Activated T-cell treated with anti-CD3 and anti-CD28 coated beads for 48 hours (primary cell): ENCODE measurements at places on chromosomes 3 and 15.

- no peak for DNase-seq
These were observed 21.3 kb upstream of the NR2F2 start for GRCh38 chr15:96309143-96309660.

GRCh38 chr3:55061720-55062034 is 133.8 kb upstream of the LRTM1 start:
- no peak for DNase-seq

- no peak for DNase-seq
These were observed 127.1 kb upstream of the UMPS start for GRCh38 chr3:124602980-124603627.

DNA sequence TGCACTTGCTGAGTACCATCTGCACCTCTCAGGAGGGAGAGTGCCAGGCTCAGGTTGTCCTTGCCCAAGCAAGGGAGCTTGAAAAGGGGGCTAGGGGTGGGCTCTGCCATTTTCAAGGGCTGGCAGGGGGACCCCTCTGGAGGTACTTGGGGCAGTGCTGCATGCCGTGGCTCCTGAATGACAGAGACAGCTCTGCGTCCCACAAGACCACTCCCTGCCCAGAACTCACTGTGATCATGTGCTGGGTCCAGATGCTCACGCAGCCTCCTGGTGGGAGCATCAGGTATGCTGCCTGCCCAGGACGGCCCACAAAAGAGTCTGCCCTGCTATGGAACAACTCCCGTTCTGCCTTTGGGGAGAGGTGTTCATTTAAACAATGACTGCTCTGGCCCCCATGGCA is 165.2 kb downstream of the GOLGA6L4 start:
- DNase-seq, result no peak

- no peak for DNase-seq
These were observed 6.9 kb upstream of the SACM1L start for GRCh38 chr3:45682311-45682710.

DNA sequence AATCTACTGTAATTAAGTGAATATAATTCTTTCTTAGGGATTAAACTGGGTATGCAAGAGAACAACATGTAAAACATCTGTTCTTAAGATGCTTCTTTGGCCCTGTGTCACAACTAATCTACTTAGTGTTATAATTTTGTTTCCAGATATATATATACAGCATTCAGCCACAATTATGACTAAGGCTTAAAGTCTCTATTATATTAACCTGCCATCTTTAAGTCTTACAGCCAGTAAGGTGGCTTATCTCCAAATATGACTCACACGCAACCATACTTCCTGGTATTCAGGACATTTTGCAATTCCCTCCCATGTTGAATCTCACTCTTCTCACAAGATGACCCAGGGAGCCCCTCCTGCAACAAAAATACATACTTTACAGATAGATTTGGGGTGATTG is 6.6 kb upstream of the KBTBD8 start:
- DNase-seq, result no peak

- DNase-seq, result no peak
These were observed 83.2 kb downstream of the RASA2 start for GRCh38 chr3:141570068-141570467.

GRCh38 chr3:36025232-36025631 is 355.1 kb upstream of the STAC start:
- DNase-seq, result no peak

DNA sequence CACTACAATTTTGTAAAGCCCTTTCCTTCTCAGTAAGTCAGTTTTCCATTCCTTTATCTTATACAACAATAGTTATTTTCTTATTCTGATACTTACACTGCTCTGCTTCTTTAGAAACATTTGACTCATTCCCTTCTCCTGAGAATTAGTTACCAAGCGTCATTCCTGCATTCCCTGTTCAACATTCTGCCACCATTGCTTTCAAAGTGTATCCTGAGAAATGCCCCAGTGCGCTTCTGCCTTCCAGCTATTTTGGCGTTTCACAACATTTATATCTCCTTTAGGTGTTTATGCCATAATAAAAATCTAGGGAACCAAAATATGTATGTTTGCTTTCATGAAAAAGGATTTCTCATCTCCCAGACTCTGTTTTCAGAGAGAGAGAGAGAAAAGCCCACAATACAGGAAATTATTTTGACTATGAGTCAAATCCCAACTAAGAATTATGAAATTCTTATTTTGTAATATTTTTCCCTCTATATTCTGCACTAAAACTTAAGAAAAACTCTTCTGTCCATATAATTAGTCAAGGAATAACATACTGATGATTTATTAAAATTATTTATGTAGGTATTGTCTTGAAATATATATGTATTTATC is 118.2 kb upstream of the RAP2B start:
- DNase-seq, result no peak

GRCh38 chr15:98233873-98234272 is 273.4 kb downstream of the ARRDC4 start:
- DNase-seq, result no peak

DNA sequence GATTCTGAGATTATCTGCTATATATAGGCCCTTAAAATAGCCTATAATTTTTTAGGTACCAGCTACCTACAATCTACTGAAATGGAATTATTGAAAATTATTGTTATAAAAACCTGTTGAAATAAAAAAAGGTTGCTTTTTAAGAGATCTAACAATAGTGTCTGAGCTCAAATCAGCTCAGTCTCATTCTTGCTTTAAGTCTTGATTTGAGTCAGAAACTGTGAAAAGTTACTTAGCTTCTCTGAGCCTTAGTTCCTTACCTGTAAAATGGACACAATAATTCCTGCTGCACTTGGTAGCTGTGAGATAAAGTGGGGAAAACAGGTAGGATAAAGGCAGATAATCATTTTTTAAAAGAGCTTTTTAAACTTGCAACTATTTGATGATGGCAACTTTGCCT is 118.8 kb upstream of the UBE2E2 start:
- no peak for DNase-seq

DNA sequence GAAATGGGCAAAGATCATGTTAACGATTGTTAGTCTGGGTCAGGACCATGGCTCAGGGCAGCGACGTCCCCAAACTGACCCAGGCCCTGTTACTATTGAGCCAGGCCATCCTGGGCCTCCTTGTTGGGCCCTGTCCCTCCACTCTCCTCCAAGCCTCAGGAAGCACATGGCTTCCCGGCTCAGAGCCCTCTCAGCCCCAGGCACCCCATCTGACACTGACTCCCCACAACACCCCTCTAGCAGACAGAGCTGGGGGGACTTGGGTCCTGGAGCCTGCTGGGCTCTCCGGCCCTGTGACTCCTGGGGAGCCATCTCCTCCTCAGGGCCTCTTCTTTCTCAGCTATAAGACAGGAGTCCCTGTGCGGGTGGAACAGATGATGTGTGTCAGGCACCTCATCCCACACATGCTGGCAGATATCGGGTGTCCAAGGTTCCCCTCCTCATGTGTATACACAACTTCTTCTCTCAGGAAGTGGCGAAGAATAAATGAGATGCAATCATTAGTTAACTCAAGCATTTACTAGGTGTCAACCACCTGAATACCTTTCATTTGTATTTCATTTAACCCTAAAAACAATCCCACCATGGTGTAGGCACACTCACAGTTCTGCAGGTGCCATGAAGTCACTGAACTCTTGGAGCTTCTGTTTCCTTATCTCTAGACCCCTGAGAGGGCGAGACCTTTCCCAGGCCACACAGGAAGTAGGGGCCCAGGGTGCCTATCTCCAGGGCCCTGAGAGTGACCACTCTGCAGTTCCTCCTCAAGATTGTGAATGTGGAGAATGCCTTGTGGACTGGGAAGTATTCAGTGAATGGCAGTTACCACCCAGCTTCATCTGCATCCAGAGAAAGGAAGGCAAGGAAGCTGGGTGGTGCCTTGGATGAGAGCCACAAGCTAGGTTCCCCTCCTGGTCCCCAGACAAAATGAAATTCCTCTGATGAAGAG is 282.5 kb upstream of the TLE3 start:
- no peak for DNase-seq

DNA sequence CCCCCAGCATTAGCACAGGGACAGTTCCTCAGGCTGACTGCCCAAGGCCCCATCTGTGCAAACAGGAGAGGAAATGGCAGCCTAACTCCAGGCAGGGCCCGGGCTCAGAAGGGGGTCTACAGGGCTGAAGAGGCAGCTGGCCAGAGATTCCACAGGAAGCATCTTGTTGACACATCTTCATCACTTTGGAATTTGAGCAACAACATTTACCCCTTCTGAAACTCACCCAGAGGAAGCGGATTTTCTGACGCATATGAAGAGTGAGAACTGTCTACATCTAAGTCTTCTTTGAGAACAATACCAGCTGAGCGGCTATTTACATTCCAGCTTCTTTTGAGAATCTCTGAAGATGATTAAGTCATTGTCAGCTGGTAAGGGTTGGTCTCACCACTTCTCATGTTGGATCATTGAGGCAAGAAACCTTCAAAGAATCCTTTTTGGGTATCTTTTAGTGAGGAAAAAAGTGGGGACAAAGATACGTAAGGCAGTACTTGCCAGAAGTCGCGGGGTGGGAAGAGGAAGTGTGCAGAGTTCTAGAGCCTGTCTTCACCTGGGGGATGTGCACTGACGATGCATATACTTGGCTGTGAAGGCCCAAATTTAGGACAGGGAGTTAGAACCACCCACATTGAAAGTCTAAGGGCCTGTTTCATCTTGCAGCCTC is 25.4 kb upstream of the SRP14 start:
- DNase-seq, result no peak

- no peak for DNase-seq
These were observed 127.3 kb upstream of the PRICKLE2 start for GRCh38 chr3:64352639-64352992.

DNA sequence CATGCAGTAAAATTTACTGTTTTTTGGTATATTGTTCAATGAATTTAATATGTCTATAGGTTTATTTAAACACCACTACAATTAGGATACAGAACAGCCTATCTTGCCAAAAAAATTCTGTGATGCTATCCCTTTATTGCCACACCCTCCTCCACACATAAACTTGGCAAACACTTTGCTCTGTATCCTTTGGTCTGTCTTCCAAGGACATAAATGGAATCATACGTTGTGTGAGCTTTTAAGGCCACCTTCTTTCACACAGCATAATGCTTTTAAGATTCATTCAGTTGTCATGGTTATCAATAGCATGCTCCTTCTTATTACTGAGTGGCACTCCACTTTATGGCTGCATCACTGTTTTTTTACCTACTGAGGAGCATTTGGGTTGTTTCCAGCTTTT is 71.5 kb downstream of the CERS3 start:
- DNase-seq, result no peak

DNA sequence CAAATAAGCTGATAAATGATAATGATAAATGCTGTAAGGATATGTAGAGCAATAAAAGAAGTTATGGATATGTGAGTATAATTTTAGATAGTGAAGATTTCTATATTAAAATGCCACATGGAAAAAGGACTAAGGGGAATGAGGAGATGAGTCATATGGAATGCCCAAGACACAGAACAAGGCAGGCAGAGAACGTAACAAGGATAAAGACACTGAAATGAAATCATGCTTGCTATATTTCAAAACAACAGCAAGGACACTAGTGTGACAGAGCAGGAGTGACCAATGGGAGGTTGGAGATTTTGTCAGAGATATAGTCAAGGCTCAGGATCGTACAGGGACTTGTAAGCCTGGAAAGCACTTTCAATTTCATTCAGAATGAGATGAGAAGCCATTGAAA is 621.5 kb upstream of the SEMA6D start:
- DNase-seq, result no peak

GRCh38 chr3:157136647-157137387 is 23.1 kb downstream of the CCNL1 start:
- DNase-seq, result no peak

- no peak for DNase-seq
These were observed 16.0 kb downstream of the TNK2 start for GRCh38 chr3:195892105-195893043.

GRCh38 chr3:125185805-125186204 is 26.7 kb downstream of the SLC12A8 start:
- no peak for DNase-seq

DNA sequence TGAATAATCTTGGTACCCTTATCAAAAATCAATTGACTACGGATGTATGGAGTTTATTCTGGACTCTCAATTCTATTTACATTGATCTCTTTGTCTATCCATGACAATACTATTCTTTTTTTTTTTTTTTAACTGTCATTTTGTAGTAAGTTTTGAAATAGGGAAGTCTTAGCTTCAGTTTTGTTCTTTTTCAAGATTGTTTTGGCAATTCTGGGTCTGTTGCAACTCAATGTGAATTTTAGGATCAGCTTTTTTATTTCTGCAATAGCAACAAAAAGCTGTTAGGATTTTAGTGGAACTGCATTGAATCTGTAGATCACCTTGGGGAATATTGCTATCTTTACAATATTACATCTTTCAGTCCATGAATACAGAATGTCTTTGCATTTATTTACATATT is 21.4 kb downstream of the BTLA start:
- DNase-seq, result no peak

- peak; percentile 21 for DNase-seq
These were observed 730 bp downstream of the HIGD1A start for GRCh38 chr3:42803414-42804105.

- no peak for DNase-seq
These were observed 25.1 kb upstream of the GOLGA8B start for GRCh38 chr15:34608517-34608916.

DNA sequence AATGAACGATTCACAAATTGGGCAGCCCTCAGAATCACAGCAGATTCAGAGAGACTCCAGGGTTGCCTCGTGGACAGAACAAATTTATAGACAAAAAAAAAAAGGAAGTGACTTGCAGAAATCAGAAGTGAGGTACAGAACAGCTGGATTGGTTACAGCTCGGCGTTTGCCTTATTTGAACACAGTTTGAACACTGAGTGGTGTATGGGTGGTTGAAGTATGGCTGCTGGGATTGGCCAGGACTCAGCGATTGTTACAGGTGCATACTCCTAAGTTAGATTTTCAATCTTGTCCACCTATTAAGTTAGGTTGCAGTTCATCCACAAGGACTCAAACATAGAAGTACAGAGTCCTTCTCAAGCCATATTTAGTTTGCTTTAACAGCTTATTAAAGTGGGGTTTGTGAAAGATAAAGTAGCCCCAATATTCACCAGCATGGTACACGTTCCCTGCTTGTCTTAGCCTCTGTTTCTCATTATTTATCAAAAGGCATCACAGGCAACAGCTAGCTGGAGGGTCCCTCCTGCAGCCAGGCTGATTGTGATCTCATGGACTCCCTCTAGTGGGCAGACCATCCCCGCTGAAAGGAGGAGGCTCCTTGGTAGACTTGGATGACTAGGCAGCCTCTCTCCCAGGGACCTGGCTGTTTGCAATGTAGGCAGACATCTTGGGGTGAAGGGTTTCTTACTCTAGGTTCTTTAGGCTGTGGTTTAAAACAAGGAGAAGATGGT is 17.6 kb upstream of the ALDH1L1 start:
- peak; percentile 45 for DNase-seq

DNA sequence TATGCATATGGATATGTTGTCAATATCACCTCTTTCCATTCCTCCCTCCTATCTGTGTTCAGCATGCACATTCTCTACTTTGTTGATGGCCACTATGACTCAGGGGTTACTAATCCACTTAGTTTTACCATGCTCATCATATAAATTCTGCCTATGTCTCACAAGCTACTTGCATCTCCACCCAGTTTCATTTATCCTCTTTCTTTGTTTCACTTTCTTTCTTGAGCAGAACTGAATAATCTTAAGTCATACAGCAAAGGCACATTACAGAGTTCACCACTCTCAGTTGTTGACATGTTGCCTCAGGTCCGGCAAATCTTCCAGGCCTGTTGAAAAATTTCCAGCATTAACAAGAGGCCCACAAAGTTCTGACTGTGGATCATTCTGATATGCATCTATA is 71.5 kb downstream of the SSR3 start:
- no peak for DNase-seq

GRCh38 chr3:178676077-178676476 is 139.8 kb downstream of the KCNMB2 start:
- no peak for DNase-seq

GRCh38 chr15:70439304-70439877 is 324.0 kb downstream of the UACA start:
- DNase-seq, result no peak
